ENCODE measurements at places on chromosomes 1 and 21.

GRCh38 chr1:210477328-210477924 lies 148.7 kb downstream of the HHAT start:
- no peak for DNase-seq

DNA sequence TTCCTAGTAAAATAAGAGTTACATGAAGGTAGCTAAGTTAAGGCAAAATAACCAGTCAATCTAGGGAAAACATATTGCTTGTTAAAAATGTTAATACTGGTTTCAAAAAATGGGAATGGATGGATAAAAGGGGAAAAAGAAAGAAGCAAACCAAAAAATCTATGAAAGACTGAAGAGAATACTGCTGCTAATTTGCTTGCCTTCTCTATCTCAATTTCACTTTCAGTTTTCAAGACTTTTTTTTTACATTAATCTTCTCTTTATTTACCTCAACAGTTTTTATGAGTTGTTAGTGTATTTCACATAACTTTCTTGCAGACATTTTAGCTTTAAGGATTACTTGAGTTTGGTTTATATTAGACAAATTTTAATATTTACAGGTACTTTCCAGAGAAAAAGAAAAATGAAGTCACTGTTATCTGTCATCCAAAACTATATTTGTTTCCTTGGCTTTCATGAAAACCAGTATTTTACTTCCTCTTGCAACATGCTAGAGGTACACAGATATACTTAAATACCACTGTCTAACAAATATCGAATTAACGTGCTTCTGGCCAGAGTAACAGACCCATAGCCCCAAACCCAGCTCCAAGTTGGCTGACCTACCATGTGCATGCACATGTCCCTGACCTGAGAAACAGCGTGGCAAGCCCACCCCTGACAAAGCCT lies 70.7 kb downstream of the COL24A1 start:
- DNase-seq = no peak

GRCh38 chr1:17520041-17520440 lies 19.5 kb upstream of the ARHGEF10L start:
- no peak for DNase-seq

GRCh38 chr1:204909109-204909508 lies 38.4 kb downstream of the NFASC start:
- DNase-seq = no peak

DNA sequence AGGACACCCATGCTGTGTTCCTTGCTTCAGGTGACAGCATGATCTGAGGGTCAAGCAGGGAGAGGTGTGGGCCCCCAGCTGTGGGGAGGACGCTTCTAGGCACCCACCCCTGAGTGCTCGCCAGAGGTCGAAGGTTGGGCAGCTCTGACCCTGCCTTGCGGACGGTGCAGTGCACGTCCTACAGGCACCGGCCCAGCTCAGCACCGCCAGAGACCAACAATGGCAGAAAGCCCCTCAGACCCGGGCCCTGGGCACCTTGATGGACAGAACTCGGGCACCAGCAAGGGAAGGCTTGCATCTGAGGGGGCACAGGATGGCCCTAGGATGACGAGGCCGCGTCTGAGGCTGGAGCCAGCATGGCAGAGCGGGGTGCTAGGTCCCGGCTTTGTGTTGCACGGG lies 24.7 kb downstream of the NADK start:
- DNase-seq = no peak

GRCh38 chr1:79310609-79311008 lies 304.1 kb upstream of the ADGRL4 start:
- DNase-seq = no peak
